ENCODE measurements at places on chromosomes 16 and 17. TPM values are rescaled to one million over a fixed set of nuclear protein-coding genes. Genes with fewer than 3 reads are reported as not detected.

DNA sequence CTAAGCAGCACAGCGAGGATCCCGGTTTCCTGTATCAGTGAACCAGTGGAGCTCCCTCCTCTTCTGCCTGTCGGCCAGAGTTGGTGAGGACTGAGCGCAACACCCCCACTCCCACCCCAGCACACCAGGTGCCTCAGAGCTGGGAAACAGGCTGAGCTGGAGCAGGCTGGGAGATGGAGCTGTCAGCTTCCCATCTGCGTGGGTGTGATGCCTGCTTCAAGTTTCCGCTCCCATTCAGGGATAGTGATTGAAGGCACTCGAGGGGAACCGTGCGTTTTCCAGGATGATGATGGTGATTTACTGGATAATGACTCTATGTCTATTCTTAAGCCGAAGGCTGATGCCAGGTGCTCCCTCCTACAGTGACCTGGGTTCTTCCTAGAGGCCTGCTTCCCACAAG is 144.5 kb downstream of the TMEM132E start:
- no peak overlapping the region for H3K4me3 ChIP-seq
- no peak overlapping the region for H3K27ac ChIP-seq
- DNase-seq: no peak
- no peaks in the 10 kb centered on the region for H3K36me3 ChIP-seq
- H3K4me1 ChIP-seq: peaks cover 12% of the 10 kb centered on the region
- no peaks in the 10 kb centered on the region for H3K27me3 ChIP-seq

Gene PRKCB
- not detected for total RNA-seq

- H3K27ac ChIP-seq: no peak overlapping the region
- no peaks in the 10 kb centered on the region for H3K4me1 ChIP-seq
- DNase-seq: no peak
These were observed 900.8 kb upstream of the GOT2 start for GRCh38 chr16:59634951-59635350.

GRCh38 chr16:7436306-7436705 is 103.7 kb downstream of the RBFOX1 start:
- H3K4me3 ChIP-seq: no peak overlapping the region
- no peak overlapping the region for H3K27ac ChIP-seq
- no peaks in the 10 kb centered on the region for H3K4me1 ChIP-seq
- H3K27me3 ChIP-seq: no peaks in the 10 kb centered on the region

DNA sequence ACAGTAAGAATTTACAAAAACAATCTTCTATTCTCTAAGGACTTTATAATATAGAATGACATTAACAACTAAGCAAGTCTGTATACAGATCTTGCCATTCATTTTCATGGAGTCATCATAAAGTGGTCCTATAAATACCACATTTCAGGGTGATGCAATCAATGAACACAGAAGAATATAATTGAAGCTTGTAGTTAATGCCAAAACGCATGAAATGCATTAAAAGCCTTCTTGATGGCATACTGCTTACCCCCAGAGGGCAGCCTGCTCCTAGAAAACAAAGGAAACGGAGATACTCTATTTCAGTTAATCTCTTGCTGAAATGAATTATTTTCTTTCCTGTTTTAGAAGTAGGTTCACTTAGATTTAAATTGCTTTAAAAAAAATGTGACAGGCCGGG is 45.2 kb upstream of the STAC2 start:
- no peak overlapping the region for H3K4me3 ChIP-seq
- H3K27ac ChIP-seq: no peak overlapping the region
- H3K36me3 ChIP-seq: no peaks in the 10 kb centered on the region
- DNase-seq: peak; percentile 22

GRCh38 chr16:57791195-57791892 is 10.9 kb downstream of the KIFC3 start:
- no peaks in the 10 kb centered on the region for H3K36me3 ChIP-seq
- peaks cover 9% of the 10 kb centered on the region for H3K4me1 ChIP-seq
- H3K27ac ChIP-seq: no peak overlapping the region
- DNase-seq: no peak
- H3K27me3 ChIP-seq: no peaks in the 10 kb centered on the region

DNA sequence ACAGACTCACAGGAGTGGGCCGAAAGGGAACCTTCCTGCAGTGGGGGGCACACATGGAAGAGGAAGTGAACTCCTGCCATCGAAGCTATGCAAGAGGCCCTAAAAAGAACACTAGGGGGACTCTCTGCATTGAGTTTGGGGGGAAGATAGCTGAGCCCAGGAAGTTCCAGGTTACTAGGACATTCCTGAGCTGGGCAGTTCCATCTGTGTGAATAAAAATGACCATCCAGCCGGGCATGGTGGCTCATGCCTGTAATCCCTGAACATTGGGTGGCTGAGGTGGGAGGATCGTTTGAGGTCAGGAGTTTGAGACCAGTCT is 211.8 kb downstream of the ZNF423 start:
- H3K4me1 ChIP-seq: no peaks in the 10 kb centered on the region
- no peak for DNase-seq

DNA sequence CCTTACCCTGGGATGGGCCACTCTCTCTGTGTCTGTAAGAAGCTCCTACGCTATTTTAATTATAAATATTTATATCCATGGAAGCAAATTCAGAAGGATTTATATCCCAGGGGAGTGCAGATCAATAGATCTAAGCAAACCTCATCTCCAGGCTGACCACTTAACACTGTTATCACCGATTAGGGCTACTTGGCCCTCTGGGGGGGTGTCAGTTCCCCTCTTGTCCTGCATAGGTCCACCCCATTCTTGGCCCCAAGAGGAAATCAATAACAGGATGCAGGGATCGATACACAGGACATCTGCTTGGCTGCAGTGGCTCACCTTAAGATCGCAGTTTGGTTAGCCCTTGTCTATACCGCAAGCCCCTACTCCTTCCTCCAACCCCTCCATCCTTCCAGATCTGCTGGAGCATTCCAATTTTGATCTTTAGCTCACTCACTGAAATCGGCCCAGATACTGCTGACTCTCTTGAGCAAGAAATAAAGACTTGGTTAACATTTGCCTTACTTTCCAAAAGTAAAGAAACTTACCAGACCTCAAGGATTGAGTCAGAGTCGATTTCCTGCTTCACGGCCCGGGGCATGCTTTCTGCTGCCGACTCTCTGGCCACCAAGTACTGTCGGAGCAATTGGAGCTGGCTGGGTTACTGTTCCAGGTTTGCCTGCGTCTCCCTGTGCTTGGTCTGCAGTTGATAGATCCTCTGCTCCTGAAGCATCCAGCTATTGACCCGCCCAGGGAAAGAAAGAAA is 112.3 kb upstream of the PMFBP1 start:
- H3K27me3 ChIP-seq: no peaks in the 10 kb centered on the region
- H3K27ac ChIP-seq: no peak overlapping the region
- H3K36me3 ChIP-seq: no peaks in the 10 kb centered on the region
- H3K4me3 ChIP-seq: no peak overlapping the region
- DNase-seq: peak; percentile 46

- no peak for DNase-seq
- H3K4me3 ChIP-seq: no peak overlapping the region
- no peaks in the 10 kb centered on the region for H3K4me1 ChIP-seq
- H3K27me3 ChIP-seq: no peaks in the 10 kb centered on the region
- no peaks in the 10 kb centered on the region for H3K36me3 ChIP-seq
- H3K27ac ChIP-seq: no peak overlapping the region
These were observed 54.9 kb downstream of the SDR42E1 start for GRCh38 chr16:81956213-81956948.

DNA sequence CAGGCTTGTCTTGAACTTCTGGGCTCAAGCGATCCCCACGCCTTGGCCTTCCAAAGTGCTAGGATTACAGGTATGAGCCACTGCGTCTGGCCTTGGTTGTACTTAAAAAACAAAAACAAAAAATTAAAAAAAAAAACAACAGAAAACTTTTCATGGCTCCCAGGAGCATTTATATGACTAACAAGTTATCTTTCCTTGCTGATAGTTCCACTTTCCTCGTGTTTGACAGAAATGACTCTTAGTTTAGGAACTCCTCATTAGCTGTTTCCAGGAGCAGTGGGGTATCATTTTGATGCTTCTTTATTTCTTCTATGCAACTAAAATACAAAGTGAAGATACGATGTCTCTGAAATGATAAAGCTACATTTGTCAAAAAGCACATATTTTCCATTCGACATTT is 165.4 kb downstream of the PRKCA start:
- H3K36me3 ChIP-seq: no peaks in the 10 kb centered on the region
- no peak for DNase-seq
- peaks cover 63% of the 10 kb centered on the region for H3K4me1 ChIP-seq
- no peaks in the 10 kb centered on the region for H3K27me3 ChIP-seq
- peak overlapping the region; percentile 80 for H3K27ac ChIP-seq
- no peak overlapping the region for H3K4me3 ChIP-seq
